ENCODE measurements at places on chromosomes 4 and X. TPM values are rescaled to one million over a fixed set of nuclear protein-coding genes. Genes with fewer than 3 reads are reported as not detected.

- DNase-seq, result no peak
Measured at GRCh38 chr4:102104278-102104677, 241.0 kb downstream of the SLC39A8 start.

- no peak for DNase-seq
Measured at GRCh38 chr4:59969909-59970308, 1230.2 kb upstream of the ADGRL3 start.

DNA sequence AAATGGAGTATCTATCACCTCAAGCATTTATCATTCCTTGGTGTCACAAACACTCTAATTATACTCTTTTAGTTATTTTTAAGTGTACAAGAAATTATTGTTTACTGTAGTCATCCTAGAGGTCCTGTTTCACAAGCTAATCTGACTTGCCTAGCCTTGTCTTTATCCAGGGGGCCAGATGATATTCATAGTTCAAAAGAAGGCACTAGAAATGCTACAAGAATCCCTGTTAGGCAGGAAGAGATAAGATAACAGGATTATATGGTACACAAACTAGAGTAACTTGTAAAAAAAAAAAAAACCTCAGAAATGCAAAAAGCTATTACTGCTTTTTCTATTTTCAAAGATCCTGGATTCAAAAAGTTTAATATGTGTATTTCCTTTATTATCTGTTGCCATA is 95.8 kb downstream of the MBNL3 start:
- DNase-seq, result no peak

- DNase-seq, result no peak
Measured at GRCh38 chr4:149168645-149169044, 647.0 kb downstream of the IQCM start.

GRCh38 chrX:126265116-126265515 is 99.0 kb upstream of the DCAF12L2 start:
- no peak for DNase-seq

- DNase-seq, result no peak
Measured at GRCh38 chr4:64125354-64125753, 283.9 kb downstream of the TECRL start.

DNA sequence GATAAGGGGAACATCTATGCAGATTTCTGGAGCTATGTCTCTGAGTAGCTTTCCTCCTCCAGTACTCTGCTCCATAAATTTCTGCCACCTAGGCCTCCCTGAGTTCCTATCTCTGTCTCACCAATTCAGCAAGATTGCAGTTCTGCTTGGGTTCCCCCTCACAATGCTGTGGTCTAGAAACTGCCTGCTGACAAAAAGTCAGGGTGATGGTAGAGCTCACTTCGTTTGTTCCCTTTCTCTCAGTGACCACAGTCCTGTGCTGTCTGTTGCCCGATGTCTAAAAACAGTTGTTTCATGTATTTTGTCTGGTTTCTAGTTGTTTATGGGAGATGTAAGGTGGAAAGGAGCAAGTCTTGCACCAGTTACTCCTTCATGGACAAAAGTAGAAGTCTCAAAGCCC is 41.1 kb downstream of the AMMECR1 start:
- no peak for DNase-seq

- peak; percentile 6 for DNase-seq
Measured at GRCh38 chrX:43881410-43882293, 598 bp downstream of the MAOB start.

GRCh38 chr4:99587803-99588202 is 13.2 kb downstream of the MTTP start:
- DNase-seq, result no peak

DNA sequence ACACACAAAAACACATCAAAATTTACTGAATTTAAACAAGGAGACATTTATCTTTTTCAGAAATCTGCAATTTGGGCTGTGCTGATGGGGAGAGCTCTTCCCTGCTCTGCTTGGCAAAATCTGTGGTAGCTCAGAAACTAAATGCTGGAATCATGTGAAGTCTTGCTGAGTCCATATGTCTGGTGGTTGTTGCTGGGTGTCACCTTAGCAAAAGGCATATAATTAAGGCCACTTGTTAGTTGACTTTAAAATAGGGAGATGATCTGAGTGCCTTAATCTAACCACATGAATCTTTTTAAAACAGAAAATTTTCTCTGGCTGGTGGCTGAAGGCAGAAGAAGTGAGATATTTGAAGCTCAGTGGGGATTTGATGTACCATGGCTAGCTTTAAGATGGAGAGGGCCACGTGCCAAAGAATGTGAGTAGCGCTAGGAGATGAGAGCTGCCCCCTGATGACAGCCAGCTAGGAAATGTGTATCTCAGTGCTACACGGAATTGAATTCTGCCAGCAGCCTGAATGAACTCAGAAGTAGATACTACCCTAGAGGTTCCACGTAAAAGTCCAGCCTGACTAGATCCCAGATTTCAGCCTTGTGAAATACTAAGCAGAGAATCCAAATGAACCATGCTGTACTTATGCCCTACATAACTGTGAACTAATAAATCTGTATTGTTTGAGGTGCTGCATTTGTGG is 7.6 kb upstream of the GUF1 start:
- no peak for DNase-seq

- DNase-seq, result no peak
Measured at GRCh38 chrX:12278151-12278550, 139.9 kb downstream of the FRMPD4 start.

DNA sequence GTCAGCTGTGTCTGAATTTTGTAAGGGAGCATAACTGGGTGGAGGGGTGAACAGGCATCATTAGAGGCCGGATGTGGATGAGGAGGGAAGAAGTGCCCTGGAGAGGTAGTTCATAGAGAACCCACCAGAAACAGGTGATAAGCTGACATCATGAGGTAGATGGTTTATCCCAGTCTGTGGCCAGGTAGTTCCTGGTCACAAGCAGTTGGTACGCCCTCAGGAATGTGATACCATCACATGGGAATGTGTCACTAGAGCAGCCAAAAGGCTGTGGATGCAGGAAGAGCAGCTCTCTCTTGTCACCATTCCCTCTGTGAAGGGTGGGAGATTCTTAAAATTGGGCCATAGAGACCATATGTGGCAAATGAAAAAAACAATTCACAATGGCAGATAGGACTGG is 21.9 kb downstream of the MSN start:
- DNase-seq, result peak; percentile 9

DNA sequence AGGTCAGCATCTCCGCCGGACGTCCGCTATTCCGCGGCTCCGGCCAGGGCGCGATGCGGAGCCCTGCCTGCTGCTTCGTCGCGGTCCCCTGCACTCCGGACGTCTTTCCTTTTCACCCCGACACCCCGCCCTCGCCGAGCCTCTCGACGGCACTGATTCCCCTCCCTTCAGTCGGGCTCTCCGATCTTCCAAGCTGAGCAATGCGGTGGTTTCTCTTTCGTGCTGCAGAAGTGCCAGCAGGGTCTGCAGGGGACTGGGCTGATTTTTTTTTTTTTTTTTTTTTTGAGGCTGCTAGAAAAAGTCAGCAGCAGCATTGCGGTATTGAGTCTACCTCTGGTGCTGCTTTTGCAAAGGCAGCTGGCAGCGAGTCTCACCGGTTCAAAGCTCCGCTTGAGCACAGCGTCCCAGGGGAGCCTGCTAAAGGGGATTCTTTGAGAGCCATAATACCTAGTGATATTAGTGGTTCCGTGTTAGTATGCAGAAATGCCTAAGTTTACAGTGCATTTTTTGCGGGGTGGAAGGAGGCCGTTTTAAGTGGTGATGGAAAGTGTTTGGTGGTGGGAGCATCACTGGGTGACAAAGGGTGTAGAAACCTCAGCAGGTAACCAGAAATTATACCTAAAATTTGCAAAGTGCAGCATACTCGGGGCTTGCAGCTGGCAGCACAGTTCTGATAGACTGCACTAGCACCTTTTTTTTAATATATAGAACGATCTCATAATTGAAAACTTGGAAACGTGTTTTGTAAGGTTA is 969 bp downstream of the STIM2 start:
- peak; percentile 56 for DNase-seq

- no peak for DNase-seq
Measured at GRCh38 chrX:124395145-124395880, 49.0 kb downstream of the SH2D1A start.

GRCh38 chr4:7206911-7207567 is 14.7 kb downstream of the SORCS2 start:
- DNase-seq, result peak; percentile 60

DNA sequence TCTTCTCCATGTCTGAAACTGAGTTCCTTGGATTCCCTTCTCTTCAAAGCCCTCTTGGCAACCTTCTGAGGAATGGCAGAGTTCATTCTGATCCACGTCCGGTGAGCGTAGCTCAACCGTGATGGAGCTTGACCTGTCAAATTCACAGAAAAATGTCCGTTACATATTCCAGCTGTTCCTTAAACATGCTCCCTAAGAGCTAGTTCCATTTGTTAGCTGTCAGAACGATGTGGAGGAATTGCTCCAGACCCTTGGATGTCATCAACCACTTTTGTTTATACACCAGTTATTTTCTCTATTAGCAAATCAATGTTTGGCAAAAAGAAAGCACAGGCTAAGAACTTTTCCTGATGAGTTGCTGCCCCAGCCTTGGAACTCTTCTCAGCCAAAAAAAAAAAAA is 50.1 kb downstream of the NHS start:
- DNase-seq, result no peak

Gene THAP6
- 10.9 TPM for total RNA-seq

Gene LGI2
- 0.86 TPM for total RNA-seq

Gene HSFX1
- 3.4 TPM for total RNA-seq

Gene GAGE13
- total RNA-seq, result not detected

Gene NMU
- 4.1 TPM for total RNA-seq

Measured in Calu3 (cell line).